ENCODE measurements at places on chromosomes 13 and 19.

DNA sequence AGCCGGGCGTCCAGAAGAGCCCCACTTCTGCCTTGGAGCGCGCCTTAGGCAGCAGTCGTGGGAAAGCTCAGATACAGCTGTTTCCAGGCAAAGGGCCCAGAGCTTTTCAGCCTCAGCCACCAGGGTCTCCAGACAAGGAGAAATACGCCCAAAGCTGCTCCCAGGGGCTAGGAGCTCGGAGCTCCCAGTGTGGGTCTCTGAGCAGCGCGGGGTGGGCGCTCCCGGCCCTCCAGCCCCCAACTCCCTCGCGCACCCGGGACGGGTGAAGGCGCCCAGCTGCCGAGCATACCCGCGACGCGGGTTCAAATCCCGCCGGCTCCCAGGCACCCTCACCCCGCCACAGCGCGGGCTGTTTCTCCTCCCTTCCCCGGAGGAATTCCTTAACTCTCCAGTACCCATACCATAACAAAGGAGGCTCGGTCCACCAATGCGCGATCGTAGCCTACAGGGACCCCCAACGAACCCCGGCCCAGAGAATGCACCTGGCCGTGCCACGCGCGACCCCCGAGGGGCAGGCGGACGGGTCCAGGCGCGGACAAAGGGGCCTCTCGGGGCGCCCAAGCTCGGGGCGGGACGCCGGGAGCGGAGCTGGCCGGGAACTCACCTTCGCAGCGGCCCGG is 507 bp downstream of the COL4A1 start:
- DNase-seq, result no peak

DNA sequence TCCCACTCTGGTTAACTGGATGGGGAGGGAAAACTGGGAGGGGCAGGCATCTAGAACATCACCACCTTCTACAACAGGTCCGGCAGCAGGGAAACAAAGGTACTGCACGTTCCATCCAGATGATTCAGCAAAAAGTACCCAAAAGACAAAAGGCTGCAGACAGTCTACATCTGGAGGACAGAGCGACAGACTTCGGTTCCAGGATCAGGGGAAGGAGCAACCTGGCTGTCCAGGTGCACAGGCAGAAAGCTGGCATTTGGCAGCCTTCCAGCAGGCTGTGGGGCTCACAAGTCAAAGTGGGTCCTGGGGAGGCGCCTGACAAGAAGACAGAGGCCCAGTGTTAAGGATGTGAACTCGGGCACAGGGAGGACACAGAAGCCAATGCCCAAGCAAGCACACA is 202.9 kb downstream of the SUCLA2 start:
- no peak for DNase-seq

DNA sequence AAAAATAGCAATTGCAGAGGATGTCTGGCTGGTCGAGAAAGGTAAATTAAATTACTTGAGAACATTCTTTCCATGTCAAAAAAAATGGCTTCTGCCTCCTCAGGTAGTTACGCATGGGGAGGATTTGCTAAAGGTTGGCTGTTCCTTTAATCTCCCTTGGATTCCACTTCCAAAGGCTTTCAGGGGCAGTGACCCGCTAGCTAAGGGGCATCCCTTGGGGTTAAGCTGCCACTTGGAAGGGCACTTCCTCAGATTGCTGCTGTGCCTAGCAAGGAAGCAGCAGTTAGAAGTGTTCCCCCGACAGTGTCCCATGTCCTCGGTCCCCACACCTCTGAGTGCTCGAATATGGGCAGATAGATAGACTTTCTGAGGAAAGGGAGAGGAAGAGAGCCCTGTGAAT is 108.5 kb downstream of the RGCC start:
- no peak for DNase-seq

DNA sequence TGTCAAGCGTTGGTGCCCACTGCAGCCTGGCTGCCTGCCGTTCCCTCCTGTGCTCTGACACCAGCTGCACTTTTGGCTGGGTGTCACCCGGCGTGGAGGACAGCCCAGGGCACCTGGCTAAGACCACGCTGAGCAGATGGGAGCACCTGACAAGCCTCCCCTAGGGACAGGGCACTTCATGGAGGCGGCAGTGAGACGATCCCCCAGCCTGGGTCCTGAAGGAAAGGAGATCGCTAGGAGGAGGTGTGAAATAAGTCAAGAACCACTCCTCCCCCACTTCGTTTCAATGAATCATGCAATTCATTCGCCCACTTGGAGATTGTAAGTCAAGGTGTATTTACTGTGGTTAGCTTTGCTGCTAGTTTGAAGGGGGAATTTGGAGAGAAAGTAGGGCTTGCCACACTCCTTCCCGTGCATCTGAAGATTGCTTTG is 38.8 kb downstream of the VSTM2B start:
- DNase-seq, result no peak

- DNase-seq, result no peak
Observed at GRCh38 chr19:478976-479375, 17.3 kb upstream of the MADCAM1 start.

- DNase-seq, result no peak
Observed at GRCh38 chr13:72199640-72200039, 332.6 kb upstream of the DACH1 start.

DNA sequence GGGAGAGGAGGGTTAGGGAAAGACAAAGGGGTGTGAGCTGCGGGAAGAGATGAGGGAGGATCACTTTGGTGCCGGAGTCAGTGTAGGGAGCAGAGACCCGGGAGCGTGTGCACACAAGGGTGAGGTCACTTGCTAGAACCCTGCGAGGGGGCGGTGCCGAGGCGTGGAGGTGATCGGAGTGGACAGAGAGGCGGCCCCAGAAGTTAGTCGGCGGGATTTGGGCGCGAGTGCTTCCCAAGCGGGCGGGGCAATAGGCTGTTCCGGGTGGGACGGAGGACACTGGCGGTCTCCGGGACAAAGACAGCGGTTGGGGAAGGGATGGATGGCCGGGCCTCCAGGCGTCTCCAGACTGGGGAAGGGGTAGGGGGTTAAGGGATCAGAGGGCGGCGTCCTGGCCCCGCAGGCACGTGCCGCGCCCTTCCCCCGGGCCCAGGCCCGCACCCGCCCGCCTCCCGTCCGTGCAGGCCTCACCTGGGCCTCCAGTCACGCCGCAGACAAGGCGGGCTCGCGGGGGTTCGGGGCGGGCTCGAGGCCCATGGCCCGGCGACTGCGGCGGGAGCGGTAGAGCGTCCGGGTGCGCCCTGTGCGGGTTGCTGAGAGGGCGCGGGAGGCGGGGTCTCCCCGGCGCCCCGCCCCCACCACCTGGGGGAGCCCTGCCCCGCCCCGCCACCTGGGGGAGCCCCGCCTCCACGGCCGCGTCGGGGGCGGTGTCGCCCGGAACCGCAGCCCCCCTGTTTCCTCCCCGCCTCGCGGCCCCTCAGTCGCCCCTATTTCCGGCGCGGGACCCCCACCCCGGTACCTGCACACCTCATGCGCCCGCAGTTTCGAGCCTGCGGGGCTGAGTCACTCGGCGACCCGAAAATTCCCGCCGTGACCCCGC is at the start of gene LPAR2:
LPAR2 (minus strand) TSS at position 600 of the 880 bp plus-strand sequence. CDS start 945 bp downstream, outside the sequence.
- DNase-seq, result no peak

DNA sequence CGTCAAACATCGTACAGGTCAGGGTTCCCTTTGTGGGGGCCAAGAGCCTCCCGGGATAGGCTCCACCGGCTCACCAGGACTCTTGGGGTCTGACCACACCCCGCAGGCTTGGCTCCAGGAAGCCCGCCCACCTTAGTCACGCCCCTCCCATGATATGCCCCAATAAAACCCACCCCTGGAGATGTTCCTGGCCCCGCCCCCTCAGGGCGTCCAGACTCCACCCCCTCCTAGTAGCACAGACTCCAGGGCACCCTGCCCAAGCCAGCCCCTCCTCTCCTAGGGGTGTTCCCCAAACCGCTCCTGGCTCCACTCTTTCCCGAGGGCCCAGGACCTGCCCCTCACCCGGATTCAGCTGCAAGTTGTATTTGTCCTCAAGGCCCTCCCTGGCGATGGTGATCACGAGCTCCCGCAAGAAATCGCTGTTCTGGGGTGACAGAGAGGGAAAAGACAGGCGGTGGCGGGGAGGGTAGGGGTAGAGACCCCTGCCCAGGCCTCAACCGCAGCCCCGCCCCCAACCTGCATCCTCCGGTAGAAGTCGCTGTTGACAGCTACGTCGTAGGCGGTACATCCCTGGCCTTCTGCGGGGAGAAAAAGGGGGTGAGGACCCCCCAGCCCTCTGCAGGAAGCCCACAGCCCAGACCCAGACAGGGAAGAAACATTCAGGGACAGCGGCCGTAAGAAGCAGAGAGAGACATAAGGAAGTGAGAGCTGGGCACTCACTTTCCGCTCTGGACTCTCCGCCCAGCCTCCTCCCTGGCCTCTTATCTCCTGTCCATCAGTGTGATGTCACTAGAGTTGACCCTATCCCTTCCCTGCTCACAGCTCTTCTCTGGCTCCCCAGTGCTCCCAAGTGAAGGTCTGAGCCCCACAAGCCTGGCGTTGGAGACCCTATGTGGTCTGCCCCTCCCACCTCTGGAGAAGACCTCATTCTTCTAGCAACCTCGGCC is 3.9 kb downstream of the PIH1D1 start:
- DNase-seq, result no peak

DNA sequence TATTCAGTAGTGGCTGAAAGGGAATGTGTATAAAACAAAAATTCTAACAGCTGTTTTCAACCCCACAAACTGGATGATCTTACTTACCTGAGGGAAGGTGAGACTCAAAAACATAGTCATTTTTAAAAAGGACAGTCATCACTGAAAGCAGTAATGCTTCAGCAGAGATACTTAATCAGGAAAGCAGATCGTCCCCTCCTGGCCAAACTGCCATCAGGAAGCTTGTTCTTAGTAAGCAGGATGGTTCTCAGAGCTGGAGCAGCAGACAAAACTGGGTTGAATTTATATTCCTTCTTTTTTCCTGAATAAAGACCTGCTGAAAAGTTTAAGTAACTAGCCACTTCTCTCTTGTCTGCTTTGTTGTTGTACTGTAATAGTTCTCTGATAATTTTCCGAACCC is 1156.5 kb downstream of the OLFM4 start:
- DNase-seq, result no peak

- DNase-seq, result no peak
Observed at GRCh38 chr13:77176350-77176749, 149.4 kb upstream of the FBXL3 start.

GRCh38 chr13:43301346-43301969 is 278.1 kb downstream of the DNAJC15 start:
- no peak for DNase-seq

- no peak for DNase-seq
Observed at GRCh38 chr19:55684946-55685681, 10.1 kb downstream of the EPN1 start.

GRCh38 chr13:33740134-33740538 is 77.8 kb upstream of the RFC3 start:
- DNase-seq, result no peak

GRCh38 chr13:75326173-75327134 is 155.5 kb downstream of the TBC1D4 start:
- DNase-seq, result no peak

- no peak for DNase-seq
Observed at GRCh38 chr19:39142630-39143029, 17.0 kb downstream of the PAK4 start.

DNA sequence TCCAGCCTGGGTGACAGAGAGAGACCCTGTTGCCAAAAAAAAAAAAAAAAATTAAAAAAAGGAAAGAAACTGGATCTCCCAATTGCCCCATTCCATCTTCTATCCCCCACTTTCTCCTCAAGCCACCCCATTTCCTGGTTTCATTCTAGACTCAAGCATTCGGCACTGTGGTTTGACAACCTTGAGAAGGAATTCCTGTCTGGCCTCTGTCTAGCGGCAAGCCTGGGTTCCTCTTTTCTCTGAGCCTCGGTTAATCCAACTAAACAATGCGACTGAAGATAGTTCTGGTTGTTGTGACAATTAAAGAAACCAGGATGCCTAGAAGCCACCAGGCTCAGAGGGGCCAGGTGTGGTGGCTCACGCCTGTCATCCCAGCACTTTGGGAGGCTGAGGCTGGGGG is 3.3 kb upstream of the C3 start:
- DNase-seq, result no peak

DNA sequence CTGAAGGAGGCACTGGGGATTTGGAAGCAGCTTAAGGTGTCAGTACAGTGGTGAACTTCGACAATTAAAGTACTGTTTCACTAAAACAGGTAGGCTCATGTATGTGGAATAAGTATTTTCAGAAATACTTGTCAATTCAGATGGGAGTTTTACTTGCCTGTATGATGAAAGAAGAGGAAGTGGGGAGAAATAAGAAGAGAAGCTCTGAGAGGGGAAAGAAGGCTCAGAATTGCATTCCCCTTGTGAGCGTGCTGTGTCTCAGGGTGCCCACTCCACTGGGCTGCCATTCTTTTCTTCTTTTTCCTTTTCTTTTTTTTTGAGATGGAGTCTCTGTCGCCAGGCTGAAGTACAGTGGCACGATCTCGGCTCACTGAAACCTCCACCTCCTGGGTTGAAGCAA is 38.6 kb upstream of the RNF17 start:
- DNase-seq, result no peak

GRCh38 chr13:34127523-34127922 is 309.6 kb downstream of the RFC3 start:
- no peak for DNase-seq

- no peak for DNase-seq
Observed at GRCh38 chr13:27569405-27569804, 50.9 kb downstream of the LNX2 start.

DNA sequence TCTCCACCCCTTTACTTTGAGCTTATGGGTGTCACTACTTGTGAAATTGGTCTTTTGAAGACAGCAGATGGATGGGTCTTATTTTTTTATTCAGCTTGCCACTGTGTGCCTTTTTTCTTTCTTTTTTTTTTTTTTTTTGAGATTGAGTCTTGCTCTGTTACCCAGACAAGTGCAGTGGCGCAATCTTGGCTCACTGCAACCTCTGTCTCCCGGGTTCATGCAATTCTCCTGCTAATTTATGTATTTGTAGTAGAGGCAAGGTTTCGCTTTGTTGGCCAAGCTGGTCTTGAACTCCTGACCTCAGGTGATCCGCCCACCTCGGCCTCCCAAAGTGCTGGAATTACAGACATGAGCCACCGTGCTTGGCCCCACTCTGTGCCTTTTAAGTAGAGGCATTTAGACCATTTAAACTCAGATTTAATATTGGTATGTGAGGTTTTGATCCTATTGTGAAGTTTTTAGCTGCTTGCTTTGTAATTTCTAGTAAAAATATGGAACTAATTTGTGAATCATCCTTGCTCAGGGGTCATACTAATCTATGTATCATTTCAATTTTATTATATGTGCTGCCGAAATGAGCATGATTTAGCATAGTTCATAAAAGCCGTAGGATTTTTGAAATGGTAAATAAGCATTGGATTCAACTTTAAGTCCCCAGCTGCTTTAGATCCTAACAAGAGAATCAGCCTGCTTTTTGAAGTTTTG is 584.5 kb downstream of the SLITRK1 start:
- DNase-seq, result no peak

DNA sequence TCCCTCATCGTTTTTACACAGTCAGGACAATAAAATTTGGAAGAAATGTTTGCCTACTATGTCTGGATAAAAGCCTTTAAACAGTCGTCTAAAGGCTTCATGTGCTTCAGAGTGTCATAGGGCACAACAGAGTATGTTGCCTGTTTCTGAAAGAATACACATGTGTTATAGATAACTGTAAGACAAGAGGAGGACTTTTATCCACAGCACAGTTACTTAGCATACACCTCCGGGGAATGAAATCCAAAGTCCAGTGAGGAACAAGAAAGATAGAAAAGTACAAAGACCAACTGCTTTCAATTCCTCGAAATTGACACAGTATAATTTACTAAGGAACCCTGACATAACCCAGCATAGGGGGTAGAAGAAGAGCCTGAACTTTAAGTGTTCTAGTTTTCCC is 835.6 kb downstream of the PCDH17 start:
- peak; percentile 9 for DNase-seq

GRCh38 chr19:10193790-10194499 is 808 bp downstream of the DNMT1 start:
- peak; percentile 40 for DNase-seq
